ENCODE measurements at places on chromosomes 16 and 17. TPM values are rescaled to one million over a fixed set of nuclear protein-coding genes. Genes with fewer than 3 reads are reported as not detected.
A peak's percentile ranks its signal among the peaks of the same experiment; 100 is the strongest.

- no peak for DNase-seq
Observed at GRCh38 chr16:2230376-2230775, 5.9 kb upstream of the DNASE1L2 start.

- no peak for DNase-seq
Observed at GRCh38 chr17:69692171-69692570, 277.7 kb downstream of the MAP2K6 start.

GRCh38 chr16:88914750-88915368 is 48.4 kb upstream of the PABPN1L start:
- peak; percentile 59 for DNase-seq

The GUCY2D gene
- not detected for total RNA-seq

- no peak for DNase-seq
Observed at GRCh38 chr17:77755410-77755963, 203.0 kb upstream of the TNRC6C start.

The VMO1 gene
- total RNA-seq = 0.42 TPM

- DNase-seq = no peak
Observed at GRCh38 chr16:86335266-86336172, 174.8 kb upstream of the FOXF1 start.

The MGAT5B gene
- 0.06 TPM for total RNA-seq

DNA sequence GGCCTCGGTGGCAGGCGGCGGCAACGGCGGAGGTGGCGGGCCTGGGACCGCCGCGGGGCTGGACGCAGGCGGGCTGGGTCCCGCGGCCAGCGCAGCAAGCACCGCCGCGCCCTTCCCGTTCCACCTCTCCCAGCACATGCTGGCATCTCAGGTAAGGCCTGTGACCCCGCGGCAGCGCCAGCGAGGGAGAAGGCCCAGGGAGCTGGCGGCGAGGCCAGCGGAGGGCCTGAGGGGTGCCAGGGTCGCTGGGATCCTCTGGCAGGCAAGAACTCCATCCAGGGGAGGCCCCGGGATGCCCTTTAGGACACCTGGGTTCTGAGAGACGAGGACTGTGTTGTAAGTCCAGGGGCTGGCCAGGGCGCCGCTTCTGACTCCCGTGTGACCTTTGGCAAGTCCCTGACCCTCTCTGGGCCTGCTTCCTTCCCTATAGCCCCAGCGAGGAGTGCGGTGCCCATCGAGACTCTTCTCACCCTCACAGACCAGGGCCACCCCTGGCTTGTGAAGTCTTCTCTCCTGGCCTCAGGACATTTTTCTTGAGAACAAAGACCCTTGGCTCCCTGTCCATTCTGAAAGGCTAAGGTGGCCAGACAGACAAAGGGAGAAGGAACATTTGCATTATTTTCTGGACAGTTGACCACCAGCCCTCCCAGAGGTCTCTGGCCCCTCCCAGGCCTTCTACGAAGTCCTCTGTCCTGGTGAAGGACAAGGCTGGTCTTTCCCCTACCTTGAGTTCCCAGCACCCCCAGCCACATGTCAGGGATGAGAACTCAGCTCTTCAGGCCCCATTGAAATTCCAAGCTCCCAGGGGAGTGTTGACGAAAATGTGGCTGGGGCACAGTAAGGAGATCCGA is 6.3 kb downstream of the TBX2 start:
- no peak for DNase-seq
